CD4-positive, alpha-beta T cell treated with Interleukin-17A for 1 hour (primary cell): ENCODE measurements at places on chromosomes 5 and 9.

- no peak for DNase-seq
These were observed 37.2 kb downstream of the SLC6A7 start for GRCh38 chr5:150227036-150227435.

DNA sequence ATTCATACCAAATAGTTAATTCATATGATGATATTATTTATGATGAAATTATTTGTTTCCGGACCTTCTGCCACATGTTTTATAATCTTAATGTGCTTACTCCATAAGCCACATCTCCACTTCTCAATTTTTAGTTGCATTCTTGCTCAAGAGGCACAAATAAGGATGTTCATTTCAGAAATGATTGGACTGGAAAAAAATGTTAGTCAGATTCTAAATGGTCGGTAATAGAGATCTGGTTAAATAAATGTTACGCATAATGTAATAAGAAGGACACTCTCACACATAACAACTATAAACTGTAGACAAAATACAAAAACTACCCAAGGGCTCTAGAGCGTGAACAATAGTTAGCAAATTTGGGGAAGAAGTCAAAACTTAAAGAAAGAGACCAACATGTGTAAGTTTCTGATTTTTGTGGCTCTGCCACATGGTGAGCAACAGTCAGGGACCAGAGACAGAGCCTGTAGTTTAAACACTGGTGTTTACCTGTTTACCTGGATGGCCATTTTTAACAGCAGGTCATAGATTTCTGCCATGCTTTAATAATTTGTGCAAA, 554.3 kb upstream of the CLINT1 start:
- no peak for DNase-seq

- no peak for DNase-seq
These were observed 63.4 kb downstream of the TAF11L14 start for GRCh38 chr5:17697671-17698070.

DNA sequence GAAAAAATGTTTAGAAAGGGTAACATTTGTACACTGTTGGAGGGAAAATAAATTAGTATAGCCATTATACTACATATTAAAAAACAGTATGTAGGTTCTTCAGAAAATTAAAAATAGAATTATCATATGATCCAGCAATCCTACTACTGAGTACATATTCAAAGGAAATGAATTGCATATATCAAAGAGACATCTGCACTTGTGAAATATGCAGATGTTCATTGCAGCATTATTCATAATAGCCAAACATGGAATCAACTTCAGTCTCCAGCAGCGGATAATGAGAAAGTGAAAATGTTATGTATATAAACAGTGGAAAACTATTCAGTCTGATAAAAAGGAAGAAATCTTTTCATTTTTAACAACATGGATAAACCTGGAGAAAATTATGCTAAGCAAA, 695.5 kb downstream of the SLCO4C1 start:
- DNase-seq = no peak

DNA sequence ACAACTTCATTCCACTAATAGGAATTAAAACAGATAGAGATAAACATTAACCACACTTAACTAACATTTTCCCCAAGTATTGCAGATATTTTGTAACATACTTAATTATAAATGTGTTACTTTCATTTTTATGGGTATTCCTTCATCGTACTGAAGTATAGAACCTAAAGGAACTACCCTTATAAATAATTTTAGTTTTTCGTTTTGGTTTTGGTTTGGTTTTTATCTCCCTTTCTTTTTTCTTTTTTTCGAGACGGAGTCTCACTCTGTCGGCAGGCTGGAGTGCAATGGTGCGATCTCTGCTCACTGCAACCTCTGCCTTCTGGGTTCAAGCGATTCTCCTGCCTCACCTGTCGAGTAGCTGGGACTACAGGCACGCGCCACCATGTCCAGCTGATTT, 60.1 kb upstream of the LMNB1 start:
- DNase-seq = no peak

- DNase-seq = no peak
These were observed 63.8 kb upstream of the CCNG1 start for GRCh38 chr5:163373436-163374084.

GRCh38 chr5:114390431-114390830, 28.6 kb downstream of the KCNN2 start:
- DNase-seq = no peak

- DNase-seq = no peak
These were observed 417.1 kb upstream of the DAP start for GRCh38 chr5:11177999-11178711.

DNA sequence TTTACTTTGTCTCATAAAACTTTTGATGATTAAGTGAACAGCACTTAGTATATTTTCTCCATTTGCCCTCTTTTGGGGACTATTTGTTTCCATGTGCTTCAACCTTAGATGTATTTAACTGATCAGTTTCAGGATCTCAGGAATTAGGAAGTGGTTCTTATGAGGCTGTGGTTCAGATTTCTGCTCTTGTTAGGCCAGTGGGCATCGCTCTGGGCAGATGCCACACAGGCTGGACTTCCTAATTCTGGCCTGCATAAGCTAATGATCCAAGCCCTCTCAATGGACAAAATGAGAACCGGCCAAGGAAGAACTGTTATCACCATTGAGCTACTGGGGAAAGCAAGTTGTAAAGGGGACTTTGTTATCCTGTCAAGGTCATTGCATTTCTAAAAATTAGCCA, 6.9 kb downstream of the ARHGAP26 start:
- DNase-seq = no peak

DNA sequence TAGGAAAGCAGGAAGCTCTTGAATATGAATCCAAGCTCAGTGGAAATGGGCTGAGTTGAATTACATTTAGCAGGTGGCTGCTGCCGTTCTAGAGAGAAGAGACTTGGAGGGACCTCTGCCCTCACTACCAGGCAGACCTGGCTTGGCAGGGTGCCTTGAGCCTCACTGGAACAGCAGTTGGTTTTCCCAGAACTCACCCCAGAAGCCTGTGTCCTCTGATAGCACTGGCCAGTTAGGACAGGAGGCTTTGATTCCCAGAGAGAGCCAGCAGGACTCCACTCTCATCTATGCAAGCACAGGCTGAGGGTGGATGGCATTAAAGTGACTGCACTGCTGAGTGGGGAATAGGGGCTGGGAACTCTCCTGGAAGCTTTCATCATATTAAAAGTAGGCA, 54.8 kb downstream of the PWWP2A start:
- no peak for DNase-seq

GRCh38 chr5:118478852-118479251, 509.5 kb downstream of the DTWD2 start:
- DNase-seq = no peak
